ENCODE measurements at places on chromosomes 16 and 17.

- no peak for DNase-seq
Measured at GRCh38 chr16:83689385-83689831, 118.4 kb upstream of the HSBP1 start.

DNA sequence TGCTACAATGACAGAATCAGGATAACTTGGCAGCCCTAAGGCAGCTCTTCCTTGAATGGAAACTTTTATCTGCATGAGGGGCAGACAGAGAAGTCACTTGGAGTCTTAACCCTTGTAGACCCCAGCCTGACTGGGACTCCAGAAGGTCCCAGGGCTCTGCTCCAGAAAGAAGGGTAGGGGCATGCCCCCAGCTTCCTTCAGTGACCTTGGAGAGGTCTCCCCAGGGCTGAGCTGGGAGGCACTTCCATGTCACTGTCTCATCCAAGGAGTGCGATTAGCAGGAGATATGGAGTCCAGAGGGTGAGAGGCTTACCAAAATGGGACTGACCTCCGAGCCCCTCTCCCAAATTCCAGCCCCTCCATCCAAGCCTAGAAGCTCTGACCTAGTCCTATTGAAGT is 3.4 kb upstream of the NLRC5 start:
- no peak for DNase-seq

GRCh38 chr17:36930583-36930900 is 6.7 kb upstream of the LHX1 start:
- no peak for DNase-seq

GRCh38 chr16:51418258-51418657 is 267.2 kb upstream of the SALL1 start:
- no peak for DNase-seq

GRCh38 chr16:26614237-26614841 is 452.4 kb upstream of the C16orf82 start:
- DNase-seq: no peak

Measured in stimulated activated CD8-positive, alpha-beta memory T cell treated with anti-CD3 and anti-CD28 coated beads, Interleukin-4, amount 100 ng/mL, for 48 hours (primary cell).